ENCODE measurements at places on chromosomes 7 and 10.

GRCh38 chr10:31134311-31134952, 102.8 kb upstream of the ZNF438 start:
- DNase-seq = no peak

GRCh38 chr7:140017543-140017942, 45.2 kb downstream of the PARP12 start:
- no peak for DNase-seq

- DNase-seq = no peak
Observed at GRCh38 chr7:70082099-70082611, 483.9 kb downstream of the AUTS2 start.

GRCh38 chr10:17203416-17203815, 1.9 kb upstream of the TRDMT1 start:
- no peak for DNase-seq

DNA sequence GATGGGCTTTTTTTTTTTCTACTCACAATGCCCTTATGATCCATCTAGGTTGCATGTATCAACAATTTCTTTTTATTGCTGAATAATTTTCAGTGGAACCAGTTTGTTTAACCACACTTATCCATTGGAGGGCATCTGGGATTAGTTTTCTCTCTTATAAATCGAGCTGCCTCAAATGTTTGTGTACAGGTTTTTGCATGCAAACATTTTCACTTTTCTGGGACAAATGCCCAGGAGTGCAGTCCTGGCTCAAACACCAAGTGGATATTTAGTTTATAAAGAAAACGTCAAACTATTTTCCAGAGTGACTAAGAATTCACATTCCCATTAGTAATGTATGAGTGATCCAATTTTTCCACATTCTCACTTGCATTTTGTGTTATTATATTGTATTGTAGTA, 313.4 kb downstream of the CXCL12 start:
- no peak for DNase-seq

GRCh38 chr10:46555366-46555712, 1.1 kb downstream of the GPRIN2 start:
- DNase-seq = no peak

- DNase-seq = no peak
Observed at GRCh38 chr7:121541457-121541856, 145.3 kb upstream of the FAM3C start.

- no peak for DNase-seq
Observed at GRCh38 chr7:29463504-29464158, 100.0 kb upstream of the PRR15 start.

- no peak for DNase-seq
Observed at GRCh38 chr7:151736403-151736909, 140.5 kb downstream of the PRKAG2 start.

Measured in stimulated activated CD4-positive, alpha-beta T cell treated with anti-CD3 and anti-CD28 coated beads, Interleukin-12 subunit alpha, Interleukin-12 subunit beta, amount 100 ng/mL, for 24 hours (primary cell).